ENCODE measurements at places on chromosomes 2 and 18. TPM values are rescaled to one million over a fixed set of nuclear protein-coding genes. Genes with fewer than 3 reads are reported as not detected.

- H3K27me3 ChIP-seq: no peaks in the 10 kb centered on the region
- H3K4me3 ChIP-seq: no peak overlapping the region
- no peak overlapping the region for H3K27ac ChIP-seq
- H3K4me1 ChIP-seq: no peaks in the 10 kb centered on the region
Measured at GRCh38 chr2:197001921-197002320, 75.4 kb upstream of the PGAP1 start.

DNA sequence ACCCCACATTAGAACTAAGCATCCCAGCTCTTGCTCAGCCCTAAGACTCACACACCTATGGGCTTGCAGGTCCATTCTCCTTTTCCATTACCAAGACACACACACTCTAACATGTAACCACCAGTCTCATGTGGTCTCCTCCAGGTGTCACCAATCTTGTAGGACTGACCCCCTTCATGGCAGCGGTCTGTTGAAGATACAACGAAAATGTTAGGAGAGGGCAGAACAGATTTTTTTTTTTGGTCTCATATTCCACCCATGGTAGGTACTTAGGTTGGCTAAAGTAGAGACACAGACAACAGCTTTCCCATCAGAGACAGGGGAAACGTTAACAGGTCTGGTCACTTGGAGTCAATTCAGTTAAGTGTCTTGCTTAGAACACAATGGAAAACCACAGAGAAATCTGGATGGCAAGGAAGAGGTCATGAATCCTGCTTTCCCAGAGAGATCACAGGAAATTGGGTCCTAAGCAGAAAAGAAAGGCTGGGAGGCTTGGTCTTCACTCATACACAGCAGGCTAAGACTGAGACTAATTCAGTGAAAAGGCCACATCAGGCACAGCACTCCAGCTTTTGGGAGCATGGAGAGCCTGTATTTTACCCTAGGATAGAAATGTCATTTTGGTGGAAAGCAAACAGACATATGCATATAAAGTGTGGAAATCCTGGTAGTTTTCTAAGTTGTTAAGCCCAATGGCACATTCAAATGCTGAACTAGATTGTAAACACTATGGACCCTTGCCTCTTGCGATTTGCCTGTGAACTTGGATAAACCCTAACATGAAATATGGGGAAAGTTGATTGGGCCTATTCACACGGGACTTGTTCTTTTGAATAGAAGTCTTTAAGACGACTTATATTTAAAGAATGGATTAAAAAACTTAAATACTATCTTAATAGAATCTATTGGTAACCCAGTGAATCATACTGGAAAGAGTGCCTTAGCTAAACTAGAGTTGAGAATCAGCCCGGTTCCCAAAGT, 3.8 kb downstream of the FN1 start:
- peak overlapping the region; percentile 92 for H3K4me3 ChIP-seq
- peak overlapping the region; percentile 98 for H3K27ac ChIP-seq
- H3K4me1 ChIP-seq: peaks cover 51% of the 10 kb centered on the region
- H3K27me3 ChIP-seq: no peaks in the 10 kb centered on the region
- H3K36me3 ChIP-seq: peaks cover 62% of the 10 kb centered on the region

GRCh38 chr2:105802587-105802986, 57.9 kb downstream of the NCK2 start:
- H3K4me1 ChIP-seq: peaks cover 45% of the 10 kb centered on the region
- H3K4me3 ChIP-seq: no peak overlapping the region
- H3K36me3 ChIP-seq: no peaks in the 10 kb centered on the region

- peaks cover 26% of the 10 kb centered on the region for H3K4me1 ChIP-seq
- no peaks in the 10 kb centered on the region for H3K36me3 ChIP-seq
- H3K27ac ChIP-seq: peak overlapping the region; percentile 92
- no peaks in the 10 kb centered on the region for H3K27me3 ChIP-seq
Measured at GRCh38 chr2:24360963-24361330, 611 bp upstream of the ITSN2 start.

- H3K4me3 ChIP-seq: no peak overlapping the region
- DNase-seq: no peak
- H3K36me3 ChIP-seq: no peaks in the 10 kb centered on the region
Measured at GRCh38 chr2:176991411-176991810, 221.2 kb upstream of the HNRNPA3 start.

DNA sequence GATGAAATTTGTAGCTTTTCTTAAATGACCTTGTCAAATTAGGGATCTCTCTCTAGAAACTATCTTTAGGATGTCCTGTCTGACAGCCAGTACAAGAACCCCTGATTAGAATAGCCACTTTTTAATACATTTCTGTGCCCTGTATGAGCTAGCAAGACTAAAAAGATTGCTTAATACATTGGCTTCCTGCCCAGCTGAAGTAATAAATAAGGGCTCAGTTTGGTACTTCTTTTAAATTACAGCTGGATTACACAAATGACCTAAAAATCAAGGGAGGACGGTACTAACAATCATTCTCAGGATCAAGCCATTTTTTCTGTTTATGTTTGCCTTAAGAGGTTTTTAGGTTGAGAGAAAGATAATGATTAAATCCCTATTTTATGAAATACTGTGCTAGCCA, 11.6 kb upstream of the OLA1 start:
- no peaks in the 10 kb centered on the region for H3K36me3 ChIP-seq
- no peaks in the 10 kb centered on the region for H3K27me3 ChIP-seq
- DNase-seq: no peak

DNA sequence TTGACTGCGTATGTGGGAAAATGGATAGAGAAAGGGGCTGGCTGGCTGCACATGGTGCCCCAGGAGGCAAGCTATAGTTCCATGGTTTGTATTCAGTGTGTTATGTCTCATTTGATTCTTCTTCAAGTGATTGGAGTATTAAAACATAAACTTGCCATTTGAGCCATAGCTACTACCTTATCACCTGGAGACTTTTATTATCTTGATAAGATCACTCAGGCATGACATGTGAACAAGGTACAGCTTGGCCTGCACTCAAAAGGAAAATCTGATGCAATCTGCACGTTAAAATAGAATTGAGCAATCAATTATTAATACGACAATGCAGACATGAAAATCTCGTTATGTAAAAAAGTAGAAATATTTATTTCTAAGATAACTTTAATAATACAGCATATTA, 116.9 kb downstream of the RND3 start:
- H3K36me3 ChIP-seq: no peaks in the 10 kb centered on the region
- H3K27ac ChIP-seq: no peak overlapping the region
- H3K4me3 ChIP-seq: no peak overlapping the region

DNA sequence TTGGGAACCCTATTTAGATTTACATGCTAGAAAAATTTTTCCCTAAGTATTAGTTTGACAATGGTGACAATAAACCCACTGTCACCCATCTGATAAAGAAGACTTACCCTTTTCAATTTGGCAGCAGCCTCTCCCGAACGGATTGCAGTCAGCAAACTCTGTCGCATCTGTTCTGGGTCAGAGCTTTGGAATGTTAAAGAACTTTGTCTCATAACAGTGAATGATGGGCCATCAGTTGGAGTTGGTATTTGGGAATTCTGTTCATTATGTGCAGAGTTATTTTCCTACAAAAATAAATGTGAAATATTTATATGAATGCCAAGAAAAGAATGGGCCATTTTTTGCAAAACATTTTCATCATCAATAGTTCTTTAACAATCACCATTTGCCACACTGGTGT, 70.8 kb upstream of the GRB14 start:
- H3K36me3 ChIP-seq: peaks cover 5% of the 10 kb centered on the region
- H3K27ac ChIP-seq: no peak overlapping the region
- no peaks in the 10 kb centered on the region for H3K27me3 ChIP-seq
- H3K4me3 ChIP-seq: no peak overlapping the region

DNA sequence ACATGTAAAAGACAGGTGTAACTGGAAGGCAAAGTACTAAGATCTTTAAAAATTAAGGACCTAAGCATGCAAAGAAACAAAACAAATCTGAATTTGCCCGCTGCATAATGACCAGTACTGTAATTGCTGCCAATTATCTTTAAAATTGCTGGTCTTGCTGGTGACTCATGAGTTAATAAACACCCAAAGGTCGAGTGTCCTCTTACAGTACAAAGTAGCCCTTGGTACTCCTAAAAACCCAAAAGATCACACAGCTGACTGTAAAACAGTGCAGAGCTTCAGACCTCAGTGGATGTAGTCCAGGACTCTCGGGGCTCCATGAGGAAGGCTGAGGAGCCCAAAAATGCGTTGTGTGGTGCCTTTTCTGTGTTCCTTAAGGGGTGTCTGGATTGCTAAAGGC, 308.7 kb downstream of the CNTNAP5 start:
- H3K27me3 ChIP-seq: no peaks in the 10 kb centered on the region
- H3K27ac ChIP-seq: no peak overlapping the region
- H3K36me3 ChIP-seq: no peaks in the 10 kb centered on the region
- no peak for DNase-seq
- H3K4me1 ChIP-seq: no peaks in the 10 kb centered on the region

- H3K27ac ChIP-seq: no peak overlapping the region
- DNase-seq: no peak
- no peak overlapping the region for H3K4me3 ChIP-seq
- peaks cover 31% of the 10 kb centered on the region for H3K4me1 ChIP-seq
- no peaks in the 10 kb centered on the region for H3K36me3 ChIP-seq
Measured at GRCh38 chr2:182868054-182868796, 1.8 kb upstream of the FRZB start.

- DNase-seq: no peak
- no peak overlapping the region for H3K27ac ChIP-seq
- no peak overlapping the region for H3K4me3 ChIP-seq
- H3K36me3 ChIP-seq: no peaks in the 10 kb centered on the region
- no peaks in the 10 kb centered on the region for H3K27me3 ChIP-seq
- H3K4me1 ChIP-seq: no peaks in the 10 kb centered on the region
Measured at GRCh38 chr18:45764000-45764686, 40.2 kb downstream of the SLC14A1 start.

TACR1 gene
- total RNA-seq: 2.1 TPM

BCL11A gene
- 22.1 TPM for total RNA-seq

FAM237A gene
- total RNA-seq: not detected

BOLL gene
- total RNA-seq: not detected

SGPP2 gene
- 0.49 TPM for total RNA-seq

ANKZF1 gene
- total RNA-seq: 52.6 TPM

RAX gene
- not detected for total RNA-seq
